NCI-H2107 (cell line): ENCODE measurements at places on chromosomes 6 and 20.

DNA sequence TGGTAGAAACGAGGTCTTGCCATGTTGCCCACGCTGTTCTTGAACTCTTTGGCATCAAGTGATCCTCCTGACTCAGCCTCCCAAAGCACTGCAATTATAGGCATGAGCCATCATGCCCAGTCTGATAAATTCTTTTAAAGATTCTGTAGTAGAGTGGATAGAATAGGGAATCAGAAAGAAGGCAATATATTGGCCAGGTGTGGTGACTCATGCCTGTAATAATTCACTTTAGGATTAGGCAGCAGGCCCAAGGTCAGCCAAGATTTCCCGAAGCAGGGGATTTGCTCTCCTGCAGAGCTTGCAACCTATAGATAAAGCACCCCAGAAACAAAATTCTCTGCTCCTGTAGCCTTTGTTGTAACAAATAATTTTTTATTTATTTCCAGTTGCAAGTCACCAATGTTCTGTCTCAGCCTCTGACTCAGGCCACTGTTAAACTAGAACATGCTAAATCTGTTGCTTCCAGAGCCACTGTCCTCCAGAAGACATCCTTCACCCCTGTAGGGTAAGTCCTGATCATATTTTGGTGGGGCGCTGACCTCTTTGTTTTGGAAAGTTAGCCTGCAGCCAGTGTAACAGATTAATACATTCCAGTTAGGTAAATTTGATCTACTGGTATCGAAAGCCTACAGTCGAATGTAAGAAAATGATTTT, 30.4 kb upstream of the MROH8 start:
- no peak for DNase-seq

- DNase-seq = no peak
Observed at GRCh38 chr6:35052694-35053565, 88.2 kb downstream of the TCP11 start.

GRCh38 chr6:142241061-142241460, 60.7 kb upstream of the ADGRG6 start:
- no peak for DNase-seq

DNA sequence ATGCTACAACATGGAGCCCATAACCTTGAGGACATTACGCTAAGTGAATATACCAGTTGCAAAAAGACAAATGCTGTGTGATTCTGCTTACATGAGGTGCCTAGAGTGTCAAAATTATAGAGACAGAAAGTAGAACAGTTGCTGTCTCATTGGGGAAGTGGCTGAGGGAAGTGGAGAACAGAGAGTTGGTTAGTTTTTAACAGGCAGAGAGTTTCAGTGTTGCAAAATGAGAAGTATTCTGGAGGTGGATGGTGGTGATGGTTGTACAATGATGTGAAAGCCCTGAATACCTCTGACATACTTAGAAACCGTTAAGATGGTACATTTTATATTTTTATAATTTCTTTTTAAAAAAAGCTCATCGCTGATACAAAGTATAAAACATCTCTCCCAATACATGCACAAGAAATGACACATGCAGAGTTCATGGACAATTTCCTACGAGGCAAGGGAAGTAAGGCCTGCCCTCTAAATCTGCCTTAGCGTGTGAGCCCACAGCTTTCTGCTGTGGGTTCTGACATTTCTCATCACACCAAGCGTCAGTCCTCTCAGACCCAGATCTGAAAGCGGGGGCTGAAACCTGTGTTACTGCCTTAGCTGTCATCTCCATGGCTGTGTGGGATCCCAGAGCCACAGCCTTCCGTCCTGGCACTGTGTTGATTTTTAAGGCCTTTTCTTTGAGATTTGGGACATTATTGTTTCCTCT, 126.0 kb downstream of the RNASET2 start:
- no peak for DNase-seq

- DNase-seq = no peak
Observed at GRCh38 chr20:23072892-23073586, 13.1 kb downstream of the CD93 start.

GRCh38 chr6:129749749-129750120, 39.8 kb upstream of the ARHGAP18 start:
- no peak for DNase-seq

- peak; percentile 68 for DNase-seq
Observed at GRCh38 chr20:64083378-64083803, 807 bp downstream of the LKAAEAR1 start.

- DNase-seq = no peak
Observed at GRCh38 chr6:6191909-6192308, 128.6 kb downstream of the F13A1 start.

DNA sequence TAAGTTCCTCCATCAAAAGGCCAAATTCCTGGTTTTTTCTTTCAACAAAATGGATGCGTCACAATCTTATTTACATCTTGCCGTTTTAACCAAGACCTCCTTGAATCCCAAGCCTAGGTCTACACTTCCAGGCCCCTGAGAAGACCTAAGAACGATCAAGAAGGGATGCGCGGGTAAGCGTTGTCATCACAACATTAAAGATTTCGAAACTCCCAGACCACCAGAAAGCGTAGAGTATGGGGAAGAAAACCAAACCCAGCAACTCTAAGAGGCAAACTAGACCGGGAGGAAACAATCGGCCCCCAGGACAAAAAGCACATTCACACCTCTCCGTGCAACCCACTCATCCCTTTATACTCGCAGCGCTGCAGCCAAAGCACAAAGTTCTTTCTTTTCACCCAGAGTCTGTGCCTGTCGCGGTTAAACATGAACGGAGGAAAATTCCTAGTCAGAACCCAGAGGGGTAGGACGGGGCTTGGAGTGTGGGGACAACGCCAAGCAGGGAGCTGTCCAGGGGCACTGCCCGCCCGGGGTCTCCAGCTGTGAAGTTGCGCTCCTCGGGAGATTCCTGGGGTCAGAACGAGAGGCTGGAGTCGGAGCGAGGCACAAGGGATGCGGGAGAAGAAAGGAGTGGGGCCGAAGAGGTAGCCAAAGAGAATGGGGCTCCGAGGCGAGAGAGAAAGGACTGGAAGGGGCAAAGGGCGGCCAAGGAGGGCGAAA, 725 bp downstream of the OSER1 start:
- DNase-seq = no peak

- DNase-seq = no peak
Observed at GRCh38 chr6:127939442-127940066, 38.7 kb upstream of the THEMIS start.

DNA sequence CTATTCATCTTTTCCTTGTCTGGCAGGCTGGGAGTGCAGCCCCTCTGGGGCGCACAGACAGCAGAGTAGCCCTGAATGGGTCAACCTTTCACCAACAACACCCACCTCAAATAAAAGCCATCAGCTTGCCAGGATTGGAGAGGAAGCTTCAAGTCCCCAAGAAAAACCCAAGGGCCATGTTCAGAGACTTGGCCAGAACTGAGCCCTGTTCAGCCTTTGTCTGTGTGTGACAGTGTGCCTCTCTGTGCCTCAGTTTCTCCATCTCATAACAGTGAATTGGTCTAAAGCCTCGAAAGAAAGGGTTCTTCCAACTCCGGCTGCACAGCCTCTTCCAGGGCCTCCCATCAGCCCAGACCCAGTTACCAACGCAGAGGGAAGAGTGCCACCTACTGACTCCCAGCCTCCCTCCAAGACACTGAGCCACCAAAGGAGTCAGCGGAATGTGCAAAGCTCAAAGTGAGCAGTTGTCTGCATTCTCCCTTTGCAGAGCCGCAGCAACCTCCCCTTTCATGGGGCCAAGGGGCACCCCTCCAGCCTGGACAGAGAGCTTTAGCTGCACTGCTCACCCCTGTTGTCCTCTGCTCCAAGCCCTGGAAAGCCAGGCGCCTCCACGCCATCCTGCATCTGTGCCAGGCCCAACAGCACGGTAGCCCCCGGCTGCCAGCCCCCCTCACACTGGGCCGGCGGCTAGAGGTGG, 82.7 kb upstream of the TOP1 start:
- no peak for DNase-seq

DNA sequence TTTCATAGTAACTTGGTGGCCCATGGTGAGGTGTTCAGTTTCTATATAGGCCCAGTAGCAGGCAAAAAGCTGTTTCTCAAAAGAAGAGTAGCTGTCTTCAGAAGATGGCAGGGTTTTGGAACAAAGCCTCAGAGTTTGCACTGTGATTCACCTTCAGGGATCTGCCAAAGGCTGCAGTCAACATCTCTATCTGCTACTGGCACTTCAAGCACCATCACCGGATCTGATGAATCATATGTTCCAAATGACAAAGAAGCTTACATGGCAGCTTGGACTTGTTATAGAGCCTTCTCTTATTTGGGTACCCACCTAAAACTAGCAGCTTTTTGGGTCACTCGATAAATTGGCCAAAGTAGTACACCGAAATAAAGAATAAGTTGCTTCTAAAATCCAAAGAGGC, 39.5 kb downstream of the PKIB start:
- DNase-seq = no peak

- no peak for DNase-seq
Observed at GRCh38 chr6:150079604-150080003, 10.7 kb upstream of the ULBP3 start.

DNA sequence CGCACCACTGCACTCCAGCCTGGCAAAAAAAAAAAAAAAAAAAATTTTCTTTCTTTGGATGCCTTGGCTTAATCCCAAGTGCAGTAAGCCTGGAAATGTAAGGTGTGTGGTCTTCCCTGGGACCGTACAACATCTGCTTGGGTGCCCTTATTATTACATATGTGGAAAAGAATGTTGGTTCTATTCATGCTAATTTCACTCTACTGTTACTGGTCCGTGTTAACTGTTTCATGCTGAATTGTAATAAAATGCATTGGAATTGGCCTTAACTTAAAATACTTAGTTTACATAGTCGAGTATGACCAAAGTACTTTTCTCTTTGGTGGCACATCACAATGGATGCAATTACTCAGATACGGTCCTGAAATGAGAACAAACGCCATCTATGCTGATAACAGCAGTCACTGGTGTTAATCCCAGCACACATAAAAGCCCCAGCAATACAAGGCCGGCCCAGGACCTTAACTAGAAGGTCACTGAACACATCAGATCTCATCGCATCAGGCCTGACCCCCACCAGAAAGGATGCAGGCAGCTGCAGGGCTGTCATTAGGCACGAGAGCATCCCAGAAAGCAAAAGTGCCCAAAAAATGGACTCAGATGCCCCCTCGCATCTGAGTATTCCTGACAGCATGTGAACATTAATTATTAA, 1.2 kb downstream of the SERPINB6 start:
- DNase-seq = no peak

DNA sequence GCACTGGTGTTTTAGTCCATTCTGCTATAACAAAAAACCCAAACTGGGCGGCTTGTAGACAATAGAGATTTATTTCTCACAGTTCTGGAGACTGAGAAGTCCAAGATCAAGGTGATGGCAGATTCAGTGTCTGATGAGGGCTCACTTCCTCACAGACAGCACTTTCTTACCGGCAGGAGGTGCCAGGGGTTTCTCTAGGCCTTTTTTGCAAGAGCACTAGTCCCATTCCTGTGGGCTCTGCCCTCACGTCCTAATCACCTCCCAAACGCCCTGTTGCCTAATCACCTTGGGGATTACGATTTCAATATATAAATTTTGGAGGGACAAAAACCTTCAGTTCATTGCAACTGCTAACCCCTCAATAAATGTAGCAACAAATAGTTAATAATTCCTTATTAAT, 140.0 kb upstream of the SGK1 start:
- no peak for DNase-seq

DNA sequence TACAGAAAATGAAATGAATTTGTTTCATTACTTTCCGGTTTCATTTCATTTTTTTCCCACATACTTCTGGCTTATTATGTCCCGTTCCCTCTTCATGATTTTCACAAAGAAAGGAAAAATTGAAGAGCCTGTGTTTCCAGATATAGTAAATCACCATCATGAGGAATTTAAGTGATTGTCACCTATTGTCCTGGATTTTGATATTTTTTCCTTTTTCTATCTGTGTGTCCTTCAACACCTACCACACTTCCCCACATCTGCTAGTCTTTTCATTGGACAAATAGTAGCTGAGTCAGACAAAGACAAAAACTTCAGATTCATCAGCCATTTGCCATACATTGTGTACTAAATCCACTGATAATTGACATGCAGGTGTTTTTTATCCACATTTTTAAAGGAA, 258.2 kb upstream of the HSF2 start:
- no peak for DNase-seq

- DNase-seq = no peak
Observed at GRCh38 chr6:47084610-47085009, 42.5 kb upstream of the ADGRF1 start.

DNA sequence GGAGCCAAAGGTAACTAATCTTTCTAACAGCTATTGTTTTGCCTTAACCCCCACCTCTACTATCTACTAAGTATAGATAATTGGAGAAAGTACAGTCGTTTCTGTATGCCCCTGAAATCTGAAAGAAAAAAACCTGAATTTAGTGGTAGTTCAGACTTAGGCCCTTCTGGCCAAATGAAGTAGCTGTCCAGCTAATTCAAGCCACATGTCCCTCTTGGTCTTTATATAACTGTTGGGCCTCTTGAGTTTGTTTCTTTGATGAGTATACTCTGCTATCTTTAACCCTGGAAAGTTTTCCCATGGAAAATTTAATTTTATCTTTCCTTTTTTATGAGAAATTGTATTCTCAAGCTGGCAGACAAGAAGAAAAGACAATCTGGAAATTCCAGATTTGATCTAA, 73.0 kb upstream of the FAM8A1 start:
- no peak for DNase-seq

GRCh38 chr6:81166770-81167169, 585.7 kb downstream of the TENT5A start:
- DNase-seq = no peak

DNA sequence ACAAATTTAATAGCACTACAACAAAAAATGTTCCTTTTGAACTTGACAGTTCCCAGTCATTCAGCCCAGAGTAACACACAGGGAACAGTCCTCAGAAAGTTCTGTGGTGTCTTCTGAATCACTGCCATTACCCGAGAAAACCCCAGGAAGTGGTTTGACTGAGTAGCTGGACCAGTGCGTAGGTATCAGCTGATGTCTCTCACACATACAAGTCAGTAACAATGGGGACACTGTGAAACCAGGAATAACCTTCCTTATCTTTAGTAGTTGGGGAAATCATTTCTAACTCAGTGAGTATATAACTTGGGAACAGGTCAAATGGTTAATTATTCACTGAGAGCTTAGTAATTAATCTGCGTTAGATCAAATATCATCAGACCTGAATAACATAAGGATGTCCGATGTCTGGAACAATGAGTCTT, 73.1 kb downstream of the HIVEP2 start:
- DNase-seq = no peak

- DNase-seq = no peak
Observed at GRCh38 chr20:47055699-47056369, 161.2 kb downstream of the EYA2 start.

DNA sequence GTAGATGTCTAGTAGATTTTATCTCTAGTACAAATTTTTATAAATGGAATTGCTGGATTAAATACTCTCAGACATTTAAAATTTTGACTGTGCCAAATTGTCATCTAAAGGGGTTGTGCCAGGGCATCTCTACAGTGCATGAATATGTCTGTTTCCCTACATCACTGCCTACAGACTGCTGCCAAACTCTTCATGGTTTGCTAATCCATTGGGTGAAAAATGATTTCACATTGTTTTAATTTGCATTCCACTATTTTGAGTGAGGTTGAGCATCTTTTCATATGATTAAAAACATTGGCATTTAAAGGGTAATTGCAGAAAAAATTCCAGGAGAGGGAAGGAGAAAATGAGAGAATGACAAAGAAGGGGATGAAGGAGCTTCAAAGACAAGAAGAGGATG, 267.7 kb upstream of the RNF24 start:
- no peak for DNase-seq

- DNase-seq = no peak
Observed at GRCh38 chr6:87514831-87515230, 42.1 kb downstream of the SLC35A1 start.
